ENCODE measurements at places on chromosomes 4 and X. TPM values are rescaled to one million over a fixed set of nuclear protein-coding genes. Genes with fewer than 3 reads are reported as not detected.

DNA sequence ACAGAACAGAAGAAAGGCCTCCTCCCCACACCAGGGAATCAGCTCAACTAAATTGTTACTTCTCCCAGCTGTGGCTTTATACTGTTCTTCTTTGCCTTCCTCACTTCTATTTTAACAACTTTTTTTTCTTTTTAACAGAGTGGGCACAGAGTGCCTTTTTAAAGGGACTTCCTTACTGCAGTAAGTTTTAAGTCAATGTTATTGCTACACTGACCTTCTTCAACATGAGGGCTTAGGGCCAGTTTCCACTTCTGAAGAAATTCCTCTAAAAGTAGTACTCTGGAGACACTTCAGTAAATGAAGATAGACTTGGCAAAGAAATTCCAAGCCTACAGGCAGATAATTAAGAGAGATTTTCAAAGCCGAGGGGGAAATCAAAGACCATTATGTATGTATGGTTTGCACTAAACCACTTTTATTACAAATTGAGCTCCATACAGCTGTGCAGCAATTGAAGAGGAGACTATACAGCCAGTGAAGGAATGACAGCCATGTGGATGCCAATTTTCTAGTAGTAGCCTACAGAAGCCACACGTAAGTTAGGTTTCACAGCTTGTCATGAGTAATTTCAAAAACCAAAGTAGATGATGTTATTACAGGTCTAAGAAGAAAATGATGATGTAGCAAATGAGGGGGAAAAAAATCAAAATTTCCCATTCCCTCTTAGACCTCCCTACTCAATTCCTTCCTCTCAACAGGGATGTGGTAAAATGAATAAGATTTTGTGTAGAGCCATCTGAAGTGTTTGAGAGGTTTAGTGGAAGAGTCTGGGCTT is 36.9 kb upstream of the RASGEF1B start:
- H3K27me3 ChIP-seq = no peaks in the 10 kb centered on the region
- H3K27ac ChIP-seq = peak overlapping the region; percentile 64
- H3K4me3 ChIP-seq = no peak overlapping the region
- H3K4me1 ChIP-seq = peaks cover 43% of the 10 kb centered on the region
- no peaks in the 10 kb centered on the region for H3K36me3 ChIP-seq

- H3K36me3 ChIP-seq = no peaks in the 10 kb centered on the region
- H3K27ac ChIP-seq = no peak overlapping the region
- no peaks in the 10 kb centered on the region for H3K27me3 ChIP-seq
- H3K4me1 ChIP-seq = no peaks in the 10 kb centered on the region
- no peak for DNase-seq
These were observed 171.1 kb downstream of the LARP7 start for GRCh38 chr4:112808001-112808400.

GRCh38 chr4:1137063-1137776 is 23.9 kb upstream of the RNF212 start:
- no peaks in the 10 kb centered on the region for H3K27me3 ChIP-seq
- H3K4me3 ChIP-seq = peak overlapping the region; percentile 35
- no peaks in the 10 kb centered on the region for H3K36me3 ChIP-seq
- H3K4me1 ChIP-seq = peaks cover 10% of the 10 kb centered on the region

- H3K27me3 ChIP-seq = no peaks in the 10 kb centered on the region
- H3K36me3 ChIP-seq = no peaks in the 10 kb centered on the region
- peaks cover 3% of the 10 kb centered on the region for H3K4me1 ChIP-seq
- no peak for DNase-seq
- H3K27ac ChIP-seq = no peak overlapping the region
- H3K4me3 ChIP-seq = no peak overlapping the region
These were observed 11.8 kb downstream of the IQSEC2 start for GRCh38 chrX:53269536-53270107.

GRCh38 chr4:22942920-22943559 is 250.3 kb downstream of the GBA3 start:
- H3K27me3 ChIP-seq = no peaks in the 10 kb centered on the region
- H3K27ac ChIP-seq = no peak overlapping the region
- no peak for DNase-seq
- H3K4me1 ChIP-seq = no peaks in the 10 kb centered on the region
- no peaks in the 10 kb centered on the region for H3K36me3 ChIP-seq

- no peak for DNase-seq
- H3K27ac ChIP-seq = no peak overlapping the region
- H3K4me1 ChIP-seq = no peaks in the 10 kb centered on the region
- H3K36me3 ChIP-seq = no peaks in the 10 kb centered on the region
These were observed 627.1 kb upstream of the AADAT start for GRCh38 chr4:170716868-170717267.

Gene HEPH
- total RNA-seq = 16.9 TPM

Gene CSAG2
- total RNA-seq = not detected

Gene BEX2
- total RNA-seq = 16.9 TPM
